ENCODE measurements at places on chromosomes 16 and 17. TPM values are rescaled to one million over a fixed set of nuclear protein-coding genes. Genes with fewer than 3 reads are reported as not detected.

The SSTR5 gene
- total RNA-seq, result 2.3 TPM

- no peaks in the 10 kb centered on the region for H3K36me3 ChIP-seq
- H3K4me1 ChIP-seq, result no peaks in the 10 kb centered on the region
- no peaks in the 10 kb centered on the region for H3K27me3 ChIP-seq
- no peak for DNase-seq
Observed at GRCh38 chr16:27922433-27922832, 141.1 kb downstream of the GSG1L start.

GRCh38 chr17:65037157-65037556 lies 19.4 kb downstream of the GNA13 start:
- DNase-seq, result no peak
- no peak overlapping the region for H3K4me3 ChIP-seq
- no peak overlapping the region for H3K27ac ChIP-seq
- peaks cover 36% of the 10 kb centered on the region for H3K4me1 ChIP-seq
- H3K36me3 ChIP-seq, result no peaks in the 10 kb centered on the region
- no peaks in the 10 kb centered on the region for H3K27me3 ChIP-seq

DNA sequence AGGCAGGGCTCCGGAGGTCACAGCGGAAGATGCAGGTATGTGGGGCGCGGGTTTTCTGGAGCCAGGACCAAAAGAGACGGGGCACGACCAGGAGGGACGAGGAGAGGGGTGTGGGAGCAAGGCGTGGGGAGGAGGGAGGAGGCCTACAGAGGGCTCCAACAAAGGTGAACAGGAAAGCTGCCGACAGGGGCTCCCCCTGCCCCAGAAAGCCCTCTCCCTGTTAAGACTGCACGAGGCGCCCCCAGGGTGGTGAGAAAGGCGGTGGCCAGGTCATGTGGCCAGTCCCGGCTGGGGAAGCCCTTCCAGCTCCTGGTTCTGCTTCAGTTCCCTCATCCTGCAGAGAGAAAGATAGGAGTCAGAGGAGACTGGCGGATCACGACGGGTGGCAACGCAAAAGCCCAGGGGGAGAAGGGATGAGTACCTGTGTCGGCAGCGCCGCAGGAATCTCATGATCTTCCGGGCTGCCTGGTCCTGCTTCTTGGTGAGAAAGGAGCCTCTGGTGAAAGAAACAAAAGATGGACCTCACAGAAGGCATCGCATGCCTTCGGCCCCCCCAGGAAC lies 949 bp upstream of the SPAG7 start:
- no peak overlapping the region for H3K4me3 ChIP-seq
- H3K27me3 ChIP-seq, result no peaks in the 10 kb centered on the region
- H3K36me3 ChIP-seq, result no peaks in the 10 kb centered on the region
- H3K4me1 ChIP-seq, result peaks cover 23% of the 10 kb centered on the region
- DNase-seq, result no peak

- H3K4me3 ChIP-seq, result no peak overlapping the region
- no peaks in the 10 kb centered on the region for H3K27me3 ChIP-seq
- no peaks in the 10 kb centered on the region for H3K36me3 ChIP-seq
Observed at GRCh38 chr16:4411684-4412083, 4.7 kb downstream of the CORO7 start.

DNA sequence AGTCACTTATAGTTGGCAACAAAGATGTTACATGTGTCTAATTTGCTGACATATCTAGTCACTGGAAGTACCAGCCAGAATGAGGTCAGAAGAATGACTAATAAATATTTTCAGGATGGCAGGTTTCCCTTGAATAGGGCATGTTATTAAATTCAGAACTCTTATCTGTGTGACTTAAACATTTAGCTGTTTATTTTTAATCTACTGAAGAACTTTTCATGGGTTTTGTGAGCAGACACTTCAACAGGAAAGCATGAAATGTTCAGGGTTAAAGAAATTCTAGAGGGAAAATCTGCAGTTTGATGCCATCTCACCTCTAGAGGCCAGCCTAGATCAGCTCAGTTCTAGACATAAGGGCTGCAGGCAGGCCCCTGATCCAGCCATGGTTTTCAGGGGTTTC lies 13.2 kb downstream of the JPT2 start:
- H3K27me3 ChIP-seq, result no peaks in the 10 kb centered on the region
- H3K27ac ChIP-seq, result peak overlapping the region; percentile 86
- no peak overlapping the region for H3K4me3 ChIP-seq
- peaks cover 9% of the 10 kb centered on the region for H3K36me3 ChIP-seq

GRCh38 chr17:29209073-29209472 lies 28.9 kb upstream of the MYO18A start:
- no peak overlapping the region for H3K27ac ChIP-seq
- no peak for DNase-seq
- H3K27me3 ChIP-seq, result no peaks in the 10 kb centered on the region
- peaks cover 4% of the 10 kb centered on the region for H3K4me1 ChIP-seq
- no peaks in the 10 kb centered on the region for H3K36me3 ChIP-seq
